ENCODE measurements at places on chromosomes 11 and 22.

DNA sequence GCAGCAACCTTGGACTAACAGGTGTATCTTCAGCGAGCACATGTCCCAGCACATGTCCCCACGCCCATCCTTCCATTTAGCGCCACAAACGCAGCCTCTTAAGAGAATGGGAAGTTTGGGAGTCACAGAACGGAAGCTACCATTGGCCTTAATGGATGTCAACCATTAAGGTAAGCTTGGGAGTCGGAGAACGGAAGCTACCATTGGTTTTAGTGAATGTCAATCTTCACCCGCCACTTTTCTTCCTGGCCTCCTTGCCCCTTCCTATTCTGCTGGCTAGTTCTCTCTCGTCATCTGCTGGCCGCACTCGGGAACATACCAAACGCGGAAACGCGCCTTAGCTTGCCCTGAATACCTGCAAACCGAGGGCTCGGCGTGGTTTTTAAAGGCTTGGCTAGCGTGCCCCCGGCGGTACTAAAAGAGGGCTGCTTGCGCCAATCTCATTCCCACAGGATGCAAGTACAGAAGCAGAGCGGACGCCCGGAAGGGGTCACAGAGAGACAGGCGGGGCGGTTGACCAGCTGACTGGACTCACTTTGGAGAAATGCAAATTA lies 24.3 kb downstream of the GLYATL1 start:
- DNase-seq: no peak

- DNase-seq: no peak
These were observed 23.2 kb upstream of the C1QTNF4 start for GRCh38 chr11:47617417-47617809.

GRCh38 chr11:127138613-127139012 lies 138.0 kb upstream of the KIRREL3 start:
- no peak for DNase-seq

- DNase-seq: no peak
These were observed 9.7 kb upstream of the THY1 start for GRCh38 chr11:119432484-119433357.

- DNase-seq: no peak
These were observed 70.3 kb upstream of the TP53I11 start for GRCh38 chr11:45021001-45021400.

DNA sequence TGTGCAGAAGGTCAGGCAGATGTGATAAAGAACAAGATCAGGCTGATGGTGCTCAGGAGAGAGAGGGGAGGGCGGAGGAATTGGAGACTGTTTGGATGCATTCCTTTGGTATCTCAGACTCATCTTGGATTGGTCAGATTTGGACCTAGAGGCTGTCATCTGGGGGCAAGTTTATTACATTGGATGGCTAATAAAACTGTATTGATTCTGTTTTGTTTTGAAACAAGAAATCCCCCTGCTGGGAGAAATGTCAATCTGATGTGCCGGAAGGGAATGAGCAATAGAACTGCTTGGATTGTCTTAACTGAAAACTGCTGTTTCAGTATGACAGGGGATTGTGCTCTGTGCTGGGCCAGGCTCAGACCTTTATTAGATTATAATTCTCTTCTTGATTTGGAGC lies 25.5 kb upstream of the CCDC90B start:
- no peak for DNase-seq

DNA sequence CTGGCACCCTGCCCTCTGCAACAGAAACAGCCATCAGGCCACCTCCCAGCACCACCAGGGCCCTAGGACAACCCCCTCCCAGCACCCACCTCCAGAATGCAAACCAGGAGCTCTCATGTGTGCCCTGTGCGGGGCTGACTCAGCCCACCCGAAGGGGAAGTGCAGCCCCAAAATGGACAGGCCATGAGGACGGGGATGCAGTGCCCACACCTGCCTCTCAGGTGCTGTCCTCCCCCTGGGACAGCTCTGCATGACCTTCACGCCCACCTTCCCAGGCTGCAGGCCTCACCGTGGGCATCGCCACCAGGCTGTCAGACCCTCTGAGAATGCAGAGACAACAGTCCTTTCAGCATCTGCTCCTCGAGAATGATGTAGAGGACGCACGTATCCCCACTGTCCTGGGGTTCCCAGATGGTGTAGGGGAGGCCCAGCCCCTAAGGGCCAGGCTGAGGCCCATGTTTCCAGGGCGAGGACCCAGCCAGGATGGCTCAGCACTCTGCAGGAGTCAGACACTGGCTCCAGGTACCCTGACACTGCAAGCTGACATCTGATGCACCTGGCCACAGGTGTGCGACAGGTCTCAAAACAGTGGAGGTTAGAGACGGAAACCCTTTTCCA lies 13.5 kb downstream of the MOB2 start:
- no peak for DNase-seq

- no peak for DNase-seq
These were observed 16.8 kb downstream of the ANO3 start for GRCh38 chr11:26348776-26349175.

- DNase-seq: no peak
These were observed 297.0 kb downstream of the CTTN start for GRCh38 chr11:70695086-70695960.

- no peak for DNase-seq
These were observed 284.0 kb downstream of the KIRREL3 start for GRCh38 chr11:126716456-126717083.

GRCh38 chr22:37020192-37020479 lies 594 bp downstream of the MPST start:
- no peak for DNase-seq

GRCh38 chr22:32574411-32574810 lies 99.8 kb downstream of the FBXO7 start:
- DNase-seq: no peak

DNA sequence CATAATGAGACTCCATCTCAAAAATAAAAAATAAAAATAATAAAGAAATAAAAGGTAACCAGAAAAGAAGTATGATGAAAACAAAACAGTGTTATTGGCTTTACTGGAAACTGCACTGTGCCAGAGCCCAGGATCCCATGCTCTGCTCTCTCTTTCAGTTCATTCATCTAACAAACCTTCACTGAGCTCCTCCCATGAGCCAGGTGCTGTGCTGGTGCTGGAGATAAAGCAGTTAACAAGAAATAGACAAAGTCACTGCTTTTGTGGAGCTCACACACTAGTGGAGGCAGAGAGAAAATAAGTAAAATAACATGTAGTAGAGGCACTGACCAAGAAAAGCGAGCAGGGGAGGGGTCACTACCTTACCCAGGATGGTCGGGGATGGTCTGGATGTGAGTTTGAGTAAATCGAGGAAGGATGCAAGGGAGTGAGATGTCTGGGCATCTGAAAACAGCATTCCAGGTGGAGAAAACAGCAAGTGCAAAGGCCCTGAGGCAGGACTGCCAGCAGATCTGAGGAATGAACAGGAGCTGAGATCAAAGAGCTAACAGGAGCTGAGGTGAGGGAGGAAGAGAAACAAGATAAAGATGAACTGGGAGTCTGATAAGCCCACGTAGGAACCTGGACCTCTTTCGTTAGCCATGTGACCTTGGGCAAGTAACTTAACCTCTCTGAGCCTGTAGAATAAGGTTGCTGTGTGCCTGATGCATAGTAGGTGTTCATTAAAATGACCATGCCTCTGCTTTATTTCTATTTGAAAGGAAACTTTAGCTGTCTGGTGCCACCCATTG lies 31.3 kb upstream of the CD82 start:
- DNase-seq: no peak

- no peak for DNase-seq
These were observed 438.5 kb upstream of the B3GAT1 start for GRCh38 chr11:134850566-134850965.

- DNase-seq: no peak
These were observed 1.5 kb upstream of the ANKRD42 start for GRCh38 chr11:83191986-83192385.

GRCh38 chr22:24417200-24417599 lies 10.2 kb upstream of the ADORA2A start:
- no peak for DNase-seq

- DNase-seq: no peak
These were observed 50.6 kb downstream of the ME3 start for GRCh38 chr11:86621854-86622253.

DNA sequence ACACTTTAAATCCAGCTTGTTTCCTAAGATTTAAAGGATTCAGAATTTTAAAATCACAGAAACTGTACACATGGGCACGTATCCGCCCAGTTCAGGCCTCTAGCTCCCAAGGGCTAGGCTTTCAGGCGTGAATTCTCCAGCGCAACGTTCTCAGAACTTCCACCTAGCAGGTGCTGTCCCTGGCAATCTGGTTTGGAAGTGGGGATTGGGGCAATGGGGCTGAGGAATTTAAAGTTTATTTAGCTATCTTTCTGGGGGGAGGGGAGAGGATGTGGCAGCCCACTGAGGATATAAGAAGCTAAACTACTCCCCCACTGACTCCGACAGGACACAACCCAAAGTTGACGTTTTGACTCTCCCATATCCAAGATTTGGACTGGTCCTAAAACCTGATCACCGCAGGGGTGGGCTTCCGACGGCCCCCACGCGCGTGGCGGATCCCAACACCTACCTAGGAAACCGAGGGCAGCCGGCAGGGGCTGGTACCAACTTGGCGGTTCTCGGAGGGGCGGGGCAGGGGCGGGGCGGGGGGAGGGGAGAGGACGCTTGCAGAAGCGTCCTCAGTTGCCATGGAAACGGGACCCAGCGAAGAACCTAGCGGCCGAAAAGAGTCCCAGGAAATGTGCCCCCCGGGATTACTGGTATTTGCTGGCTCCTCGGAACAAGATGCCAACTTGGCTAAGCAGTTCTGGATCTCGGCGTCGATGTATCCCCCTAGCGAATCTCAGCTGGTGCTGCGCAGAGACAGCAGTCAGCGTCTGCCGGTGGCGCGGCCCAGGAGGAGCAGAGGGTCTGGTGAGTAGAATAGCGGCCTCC lies at the start of gene HOATZ:
HOATZ (plus strand) TSS at position 563 of the 816 bp plus-strand sequence; CDS start at position 570, 7 bp downstream.
- no peak for DNase-seq

GRCh38 chr22:39292561-39293074 lies 26.8 kb downstream of the RPL3 start:
- DNase-seq: no peak

GRCh38 chr11:117154468-117154867 lies 10.4 kb downstream of the PAFAH1B2 start:
- DNase-seq: no peak

DNA sequence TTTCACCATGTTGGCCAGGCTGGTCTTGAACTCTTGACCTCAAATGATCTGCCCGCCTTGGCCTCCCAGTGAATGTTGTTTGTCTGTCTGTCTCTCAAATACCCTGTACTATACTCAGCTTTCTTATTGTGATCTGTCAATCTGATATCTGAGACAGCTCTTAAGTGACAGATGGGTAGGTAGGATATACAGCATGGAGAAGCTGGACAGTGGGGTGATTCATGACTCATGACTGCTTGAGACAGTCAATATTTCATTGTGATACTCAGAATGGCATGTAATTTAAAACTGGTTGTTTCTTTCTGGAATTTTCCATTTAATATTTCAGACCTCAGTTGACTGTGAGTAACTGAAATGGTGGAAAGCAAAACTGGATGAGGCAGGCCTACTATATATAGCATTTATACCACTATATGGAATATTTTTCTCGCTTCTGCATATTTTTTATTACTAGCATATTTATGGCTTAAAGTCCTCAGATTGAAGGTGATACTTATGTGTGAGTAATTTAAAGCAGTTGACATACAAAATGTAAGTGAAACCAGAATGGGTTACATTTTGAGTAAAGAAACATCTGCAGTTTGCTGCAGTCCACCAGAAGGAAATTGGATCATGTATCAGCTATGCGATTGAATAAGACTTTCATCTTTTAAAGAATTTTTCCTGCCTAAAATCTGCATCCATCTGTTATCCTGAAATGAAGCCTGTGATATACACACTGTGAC lies 22.3 kb downstream of the ARHGAP42 start:
- no peak for DNase-seq

GRCh38 chr11:77065878-77066228 lies 918 bp upstream of the CAPN5 start:
- DNase-seq: no peak

DNA sequence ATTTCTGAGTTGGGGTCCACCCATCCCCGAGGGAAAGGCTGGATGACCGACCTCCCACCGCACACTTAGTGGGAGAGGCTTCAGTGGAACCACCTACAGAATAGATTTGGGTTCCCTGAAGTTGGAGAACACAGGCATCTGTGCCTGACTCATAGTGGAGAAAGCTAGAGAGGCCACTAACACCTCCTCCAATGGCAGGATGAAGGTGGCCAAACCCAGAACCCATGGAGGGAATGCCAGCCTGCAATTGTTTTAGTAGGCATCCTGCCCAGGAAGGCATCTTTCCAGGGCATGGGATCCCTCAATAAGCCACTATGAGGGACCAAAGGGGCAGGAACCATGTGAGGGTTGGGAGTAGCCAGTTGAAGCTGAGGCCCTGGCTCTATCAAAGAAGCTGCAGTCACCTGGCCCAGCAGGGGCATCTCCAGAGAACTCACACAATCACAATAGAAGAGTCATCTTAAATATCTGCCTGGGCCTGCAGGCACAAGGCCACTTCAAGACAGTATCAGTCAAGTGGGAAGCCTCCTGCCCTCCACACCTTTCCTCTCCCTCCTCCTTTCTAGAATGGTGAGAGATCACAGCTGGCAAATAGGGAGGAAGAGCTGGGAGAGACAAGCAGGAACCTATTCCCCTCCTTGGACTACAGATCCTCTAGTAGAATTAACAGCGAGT lies 124.1 kb upstream of the CSNK2A3 start:
- DNase-seq: no peak

DNA sequence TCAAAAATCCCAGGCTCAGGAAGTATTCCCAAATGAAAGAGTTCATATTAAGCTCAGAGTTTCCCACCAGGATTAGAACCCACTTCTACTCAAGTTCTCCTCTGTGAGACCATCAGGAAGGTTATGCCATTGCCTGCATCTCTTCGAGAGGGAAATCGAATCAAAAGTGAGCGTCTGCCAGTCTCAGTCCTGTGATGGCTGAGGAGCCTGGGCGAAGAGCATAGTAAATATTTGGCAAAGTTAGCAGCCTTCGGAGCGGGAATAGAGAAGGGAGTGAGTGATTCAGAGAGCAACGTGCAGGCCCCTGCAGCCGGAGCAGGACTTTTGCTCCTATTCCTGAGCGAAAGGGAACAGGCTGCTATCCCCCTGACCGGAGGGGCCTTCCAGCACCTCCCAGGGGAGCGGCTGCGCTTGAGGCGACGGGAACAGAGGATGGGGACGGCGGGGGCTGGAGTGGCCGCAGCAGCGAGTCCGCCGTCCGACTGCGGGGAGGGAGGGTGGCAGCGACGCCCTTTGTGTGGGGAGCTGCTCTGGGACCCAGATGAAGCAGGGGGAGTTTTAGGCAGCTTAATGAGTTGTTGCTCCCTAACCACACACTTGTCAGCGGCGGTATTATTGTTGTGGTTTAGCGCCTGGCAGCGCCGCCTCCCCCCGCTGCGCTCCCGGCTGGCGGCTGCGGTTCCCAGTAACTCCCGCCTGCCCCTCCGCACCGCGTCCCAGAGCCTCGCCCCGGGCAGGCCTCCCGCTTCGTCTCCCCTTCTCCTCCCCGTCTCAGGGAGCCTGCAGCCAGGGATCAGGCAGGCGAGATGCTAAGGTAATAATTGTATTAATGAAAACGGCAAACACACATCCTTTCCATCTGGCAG lies 21.7 kb upstream of the NRGN start:
- DNase-seq: no peak

DNA sequence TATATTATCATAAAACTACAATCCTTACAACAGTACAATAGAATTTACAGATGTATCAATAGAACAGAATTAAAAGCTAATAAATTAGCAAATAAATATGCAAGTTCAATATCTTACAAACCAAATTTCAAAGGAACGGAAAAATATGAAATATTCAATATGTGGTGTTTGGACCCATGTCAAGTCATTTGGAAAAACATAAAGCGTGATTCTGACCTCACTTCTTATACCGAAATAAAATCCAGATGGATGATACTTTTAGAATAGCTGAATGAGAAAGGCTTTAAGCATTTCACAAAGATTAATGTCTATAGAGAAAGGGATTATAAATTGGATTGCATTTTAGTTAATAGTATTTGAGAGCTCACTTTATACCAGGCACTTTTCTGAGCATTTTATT lies 92.8 kb upstream of the TEAD1 start:
- DNase-seq: no peak
